Cardiac septum (tissue), 1 donor: ENCODE measurements at places on chromosomes 13 and 19. TPM values are rescaled to one million over a fixed set of nuclear protein-coding genes. Genes with fewer than 3 reads are reported as not detected.

POGLUT2 gene
- total RNA-seq, result 2.3 TPM

ADGRE2 gene
- 2.5 TPM for total RNA-seq

TMPRSS9 gene
- total RNA-seq, result not detected

FBXO27 gene
- 15.3 TPM for total RNA-seq

LRRC25 gene
- total RNA-seq, result 2.5 TPM

GMIP gene
- 3.5 TPM for total RNA-seq

FCER2 gene
- not detected for total RNA-seq
